Cerebellum (tissue), 4 donors: ENCODE measurements at places on chromosomes 4 and X. TPM values are rescaled to one million over a fixed set of nuclear protein-coding genes. Genes with fewer than 3 reads are reported as not detected.

SLC9B1 gene
- total RNA-seq = 4.3 TPM

VCX2 gene
- total RNA-seq = not detected

FGA gene
- total RNA-seq = 0.45 TPM

HSD17B13 gene
- total RNA-seq = 0.36 TPM

CENPVL2 gene
- 2.4 TPM for total RNA-seq

ARSD gene
- total RNA-seq = 22.0 TPM

TACR3 gene
- total RNA-seq = 0.45 TPM

SERPINA7 gene
- not detected for total RNA-seq

XPNPEP2 gene
- total RNA-seq = 1.5 TPM
